ENCODE measurements at places on chromosomes 5 and 9.

DNA sequence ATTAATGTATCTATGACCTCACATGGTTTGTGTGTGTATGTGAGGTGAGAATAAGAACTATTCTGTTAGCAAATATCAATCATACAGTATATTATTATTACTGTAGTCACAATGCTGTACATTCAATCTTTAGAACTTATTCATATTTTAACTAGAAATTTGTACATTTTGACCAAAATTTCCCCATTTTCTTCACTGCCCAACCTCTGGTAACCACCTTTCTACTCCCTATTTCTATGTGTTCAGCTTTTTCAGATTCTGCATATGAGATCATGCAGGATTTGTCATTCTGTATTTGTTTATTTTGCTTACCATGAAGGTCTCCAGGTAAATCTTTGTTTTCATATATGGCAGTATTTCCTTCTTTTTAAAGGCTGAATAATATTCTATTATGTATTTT, 607.9 kb downstream of the SLCO4C1 start:
- no peak for DNase-seq

GRCh38 chr5:9091896-9092662, 453.8 kb downstream of the SEMA5A start:
- DNase-seq, result no peak

DNA sequence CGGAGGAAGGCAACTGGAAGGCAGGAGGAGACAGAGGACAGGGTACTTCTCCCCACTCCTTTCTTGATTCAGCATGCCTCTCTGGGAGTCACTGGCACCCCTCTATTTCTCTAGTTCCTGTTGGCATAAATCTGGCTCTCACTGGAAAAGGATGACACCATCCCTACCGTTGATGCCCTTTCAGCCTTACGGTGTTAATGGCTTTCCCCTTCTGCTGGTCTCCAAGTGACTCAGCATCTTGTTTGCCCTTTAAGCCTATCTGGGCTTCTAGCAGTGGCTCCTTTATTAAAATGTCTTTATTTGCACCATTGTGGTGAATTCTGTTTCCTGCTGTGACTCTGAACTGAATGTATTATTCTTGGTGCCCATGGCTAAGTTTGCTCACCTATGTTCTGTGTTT, 227.3 kb upstream of the GLRA1 start:
- no peak for DNase-seq

GRCh38 chr5:172954751-172955159, 4.5 kb upstream of the RPL26L1 start:
- DNase-seq, result peak; percentile 61

GRCh38 chr5:122559676-122560075, 215.2 kb upstream of the SNX2 start:
- no peak for DNase-seq

DNA sequence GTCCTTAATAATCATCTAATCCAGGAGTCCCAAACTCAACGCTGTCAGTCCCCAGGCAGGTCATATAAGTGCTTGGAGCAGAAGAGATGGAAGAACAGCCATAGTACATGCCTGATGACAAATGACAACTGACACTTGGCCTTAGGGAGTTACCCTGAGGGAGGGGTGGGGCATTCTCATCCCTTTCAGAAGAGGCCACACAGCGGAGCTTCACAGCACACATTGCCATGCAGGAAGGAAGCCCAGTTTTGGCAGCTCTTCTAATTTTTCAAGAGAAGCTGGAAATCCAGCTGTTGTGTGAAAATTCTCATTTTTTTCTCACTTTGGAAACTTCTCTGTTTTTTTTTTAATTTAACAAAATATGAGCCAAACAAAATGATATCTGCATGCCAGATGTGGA, 89.0 kb downstream of the ASTN2 start:
- DNase-seq, result no peak

GRCh38 chr9:86721226-86721781, 226.0 kb downstream of the GAS1 start:
- DNase-seq, result no peak

DNA sequence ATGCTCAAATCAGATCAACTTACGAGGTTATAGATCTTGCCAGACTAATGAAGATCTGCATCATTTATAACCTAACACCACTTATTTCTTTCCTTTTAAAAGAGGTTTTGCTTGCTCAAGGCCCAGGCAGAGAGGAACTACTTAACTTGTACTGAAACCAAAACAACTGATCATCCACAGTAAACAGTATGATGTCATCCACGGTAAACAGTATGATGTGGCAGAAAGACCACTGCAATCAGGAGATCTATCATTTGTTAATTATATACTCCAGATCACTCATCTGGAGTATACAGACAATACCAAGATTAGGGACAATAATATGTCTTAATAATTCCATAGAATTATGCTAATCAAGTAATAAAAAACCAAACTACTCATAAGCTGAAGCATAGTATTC, 116.8 kb downstream of the ADAMTS6 start:
- no peak for DNase-seq

- peak; percentile 52 for DNase-seq
Observed at GRCh38 chr5:91170266-91170665, 212.9 kb downstream of the ARRDC3 start.

- DNase-seq, result no peak
Observed at GRCh38 chr9:22343218-22343611, 103.4 kb upstream of the DMRTA1 start.

- DNase-seq, result peak; percentile 50
Observed at GRCh38 chr5:83925321-83925954, 204.8 kb upstream of the HAPLN1 start.

GRCh38 chr9:94950579-94951323, 224.3 kb downstream of the AOPEP start:
- no peak for DNase-seq

- no peak for DNase-seq
Observed at GRCh38 chr5:107170620-107171019, 500.1 kb downstream of the EFNA5 start.

All from AG09309 (cell line).